GM19239 (cell line): ENCODE measurements at places on chromosomes 1 and 21.

DNA sequence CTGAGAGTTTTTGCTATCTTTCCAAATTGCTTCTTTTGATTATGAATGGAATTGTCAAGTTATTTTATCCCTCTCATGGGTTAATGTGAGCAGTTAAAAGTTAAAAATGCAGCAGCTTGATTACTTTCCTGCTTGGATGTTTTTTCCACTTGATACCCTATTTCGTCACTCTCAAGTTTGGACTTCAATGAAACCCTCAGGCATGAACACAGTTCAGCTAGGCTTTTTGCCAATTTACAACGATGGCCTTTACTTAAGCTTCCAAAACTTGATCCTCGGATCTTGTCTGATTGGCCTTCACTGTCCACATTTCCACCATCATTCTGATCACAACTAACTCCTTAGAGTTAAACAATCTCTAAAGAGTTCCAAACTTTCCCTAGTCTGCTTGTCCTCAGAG, 752.4 kb upstream of the PRMT6 start:
- DNase-seq = no peak

- DNase-seq = no peak
Observed at GRCh38 chr1:167617153-167618147, 12.6 kb upstream of the RCSD1 start.

DNA sequence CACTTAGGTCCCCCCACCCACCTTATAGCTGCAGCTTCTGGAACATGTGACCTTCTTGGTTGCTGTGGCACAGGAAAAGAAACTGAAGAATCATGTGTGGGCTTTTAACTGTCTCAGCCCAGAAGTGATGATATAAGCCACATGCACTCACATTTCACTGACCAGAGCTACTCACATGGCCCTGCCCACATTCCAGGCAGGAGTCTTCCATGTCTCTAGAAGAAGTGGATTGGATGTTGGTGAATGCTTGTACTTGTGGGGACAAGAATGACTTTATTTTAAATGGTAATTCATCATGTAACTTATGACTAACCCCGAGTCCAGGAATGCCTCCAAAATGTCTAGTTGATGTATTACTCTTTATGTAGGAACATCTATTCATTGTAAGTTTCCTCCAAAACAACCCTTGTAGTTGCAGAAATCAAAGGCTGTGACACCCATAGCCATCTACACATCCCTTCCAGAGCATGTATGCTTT, 15.8 kb upstream of the CAMK1G start:
- no peak for DNase-seq

DNA sequence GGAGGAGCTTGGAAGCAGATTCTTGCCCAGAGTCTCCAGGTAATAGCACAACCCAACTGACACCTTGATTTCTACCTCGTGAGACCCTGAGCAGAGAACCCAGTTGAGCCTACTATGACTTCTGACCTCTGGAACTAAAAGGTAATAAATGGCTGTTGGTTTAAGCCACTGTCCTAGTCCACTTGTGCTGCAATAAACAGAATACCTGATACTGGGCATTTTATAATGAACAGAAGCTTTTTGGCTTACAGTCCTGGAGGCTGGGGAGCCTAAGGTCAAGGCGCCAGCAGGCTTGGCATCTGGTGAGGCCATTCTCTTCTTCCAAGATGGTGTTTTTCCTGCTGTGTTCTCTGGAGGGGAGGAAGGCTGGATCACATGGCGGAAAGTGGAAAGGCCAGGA, 39.9 kb upstream of the TP53BP2 start:
- no peak for DNase-seq

GRCh38 chr1:153428073-153428638, 11.8 kb downstream of the S100A7A start:
- no peak for DNase-seq

GRCh38 chr1:27106561-27107323, 48.2 kb downstream of the SLC9A1 start:
- peak; percentile 33 for DNase-seq

DNA sequence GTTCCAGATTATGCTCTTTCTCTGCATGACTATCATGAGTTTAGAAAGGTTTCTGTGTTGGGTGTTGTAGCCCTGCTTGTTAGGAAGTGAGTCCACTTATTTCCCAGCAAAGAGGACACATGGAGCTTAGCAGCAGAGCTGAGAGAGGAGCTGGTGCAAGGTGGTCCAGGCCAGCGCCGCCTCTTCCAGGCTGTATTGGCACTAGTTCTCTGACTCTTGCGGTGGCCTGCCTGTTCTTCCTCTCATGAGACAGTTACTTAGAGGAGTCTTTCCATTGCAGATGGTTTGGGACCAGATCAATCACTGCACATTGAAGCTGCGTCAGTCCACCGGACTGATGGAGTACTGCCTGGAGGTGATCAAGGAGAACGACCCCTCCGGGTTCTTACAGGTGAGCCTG, 38.0 kb downstream of the TRIM67 start:
- no peak for DNase-seq

DNA sequence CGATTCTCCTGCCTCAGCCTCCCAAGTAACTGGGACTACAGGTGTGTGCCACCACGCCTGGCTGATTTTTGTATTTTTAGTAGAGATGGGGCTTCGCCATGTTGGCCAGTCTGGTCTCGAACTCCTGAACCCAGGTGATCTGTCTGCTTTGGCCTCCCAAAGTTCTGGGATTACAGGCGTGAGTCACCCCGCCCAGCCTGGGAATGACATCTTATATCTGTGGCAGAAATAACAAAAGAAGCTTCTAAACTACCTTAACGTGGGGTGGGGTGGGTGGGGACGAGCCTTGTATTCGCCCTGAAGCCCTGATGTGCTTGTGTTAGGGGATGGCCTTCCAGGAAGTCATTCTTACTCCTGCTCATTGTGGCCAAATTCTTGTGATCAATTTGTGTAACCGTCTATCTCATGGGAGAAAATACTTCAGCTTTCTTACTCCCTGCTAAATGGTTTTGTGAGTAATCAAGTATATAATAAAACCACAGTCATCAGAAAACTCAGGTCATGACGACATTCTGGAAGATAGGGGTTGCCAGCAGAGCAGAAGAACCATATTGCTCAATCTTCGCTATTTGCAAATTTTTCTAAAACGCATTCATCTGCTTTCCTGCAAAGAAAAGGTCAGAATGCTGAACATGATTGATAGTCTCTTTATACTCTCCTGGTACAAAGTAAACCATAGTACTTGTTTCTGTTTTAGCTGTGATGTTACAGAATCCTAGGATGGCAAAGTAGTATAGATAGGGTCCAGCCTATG, 63.2 kb downstream of the DIRAS3 start:
- DNase-seq = no peak

DNA sequence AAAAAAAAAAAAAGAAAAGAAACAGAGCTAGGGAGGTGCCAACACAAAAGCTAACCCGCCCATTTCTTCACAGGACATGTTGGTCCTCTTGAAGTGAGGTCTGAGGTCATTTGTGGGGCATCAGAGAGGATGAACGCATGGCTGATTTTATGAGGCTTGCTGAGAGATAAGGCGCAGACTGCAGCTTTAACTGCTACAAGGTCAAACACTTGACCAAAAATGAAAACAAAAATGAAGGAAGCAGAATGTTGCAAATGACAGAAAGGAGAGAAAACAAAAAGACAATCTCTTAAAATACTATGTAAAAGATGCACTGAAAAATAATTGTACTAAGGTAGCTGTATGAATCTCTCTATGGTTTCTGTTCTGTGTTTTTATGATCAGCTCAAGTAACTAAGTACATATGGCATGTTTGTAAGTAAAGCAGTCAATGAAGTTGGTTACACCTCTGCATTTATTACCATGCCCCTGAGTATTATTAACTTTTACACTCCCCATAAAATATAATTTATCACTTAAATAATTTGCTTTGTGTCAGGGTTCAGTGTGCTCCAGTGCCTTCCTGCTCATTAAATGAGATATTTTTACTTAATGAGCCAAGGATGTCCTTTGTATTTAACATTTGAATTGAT, 249.1 kb upstream of the NR5A2 start:
- no peak for DNase-seq

DNA sequence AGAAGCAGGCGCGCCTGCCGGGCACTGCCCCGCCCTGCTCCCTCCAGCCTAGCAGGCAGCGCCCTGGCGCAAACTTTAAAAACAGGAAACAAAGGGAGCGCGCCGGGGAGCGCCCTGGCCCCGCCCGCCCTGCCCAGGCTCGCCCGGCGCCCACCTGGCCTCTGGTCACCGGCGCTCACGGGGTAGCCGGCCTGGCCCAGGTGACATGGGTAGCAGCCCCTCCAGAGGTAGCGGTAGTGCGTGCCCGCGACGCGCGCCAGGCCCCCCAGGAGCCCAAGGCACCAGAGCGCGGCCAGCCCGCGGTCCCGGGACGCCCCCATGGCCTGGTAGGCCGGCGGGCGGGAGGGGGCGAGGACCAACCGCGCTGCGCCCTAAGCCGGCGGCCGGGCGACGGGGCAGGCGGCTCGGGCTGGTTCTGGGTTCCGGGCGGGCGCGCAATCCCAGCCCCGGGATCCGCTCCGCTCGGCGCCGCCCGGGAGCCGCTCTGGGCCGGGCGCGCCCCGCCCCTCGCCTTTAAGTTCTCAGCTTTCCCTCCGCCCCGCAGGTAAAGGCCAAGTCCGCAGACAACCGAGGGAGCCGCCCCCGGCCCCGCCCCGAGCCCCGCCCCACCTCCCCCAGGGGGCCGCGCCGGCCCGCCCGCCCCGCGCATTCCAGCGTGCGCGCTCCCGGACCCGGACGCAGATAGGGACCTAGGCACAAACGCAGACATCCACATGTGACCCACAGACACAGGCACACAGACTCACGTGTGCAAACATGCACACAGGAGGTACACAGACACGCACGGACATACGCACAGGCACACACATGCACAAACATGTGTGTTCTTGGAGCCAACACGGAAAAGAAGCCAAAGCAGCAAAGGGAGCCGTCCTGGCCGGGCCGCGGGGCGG, 76.7 kb downstream of the ARHGEF16 start:
- DNase-seq = no peak

DNA sequence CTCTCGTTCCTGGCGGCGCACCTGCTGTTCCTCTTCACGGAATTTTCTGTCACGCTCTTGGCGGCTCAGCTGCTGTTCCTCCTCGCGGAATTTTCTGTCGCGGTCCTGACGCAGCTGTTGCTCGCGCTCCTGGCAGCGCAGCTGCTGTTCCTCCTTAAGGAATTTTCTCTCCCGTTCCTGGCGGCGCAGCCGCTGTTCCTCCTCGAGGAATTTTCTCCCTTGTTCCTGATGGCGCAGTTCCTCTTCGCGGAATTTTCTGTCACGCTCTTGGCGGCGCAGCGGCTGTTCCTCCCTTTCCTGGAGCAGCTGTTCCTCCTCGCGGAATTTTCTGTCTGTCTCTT, 6.4 kb downstream of the TCHH start:
- no peak for DNase-seq

DNA sequence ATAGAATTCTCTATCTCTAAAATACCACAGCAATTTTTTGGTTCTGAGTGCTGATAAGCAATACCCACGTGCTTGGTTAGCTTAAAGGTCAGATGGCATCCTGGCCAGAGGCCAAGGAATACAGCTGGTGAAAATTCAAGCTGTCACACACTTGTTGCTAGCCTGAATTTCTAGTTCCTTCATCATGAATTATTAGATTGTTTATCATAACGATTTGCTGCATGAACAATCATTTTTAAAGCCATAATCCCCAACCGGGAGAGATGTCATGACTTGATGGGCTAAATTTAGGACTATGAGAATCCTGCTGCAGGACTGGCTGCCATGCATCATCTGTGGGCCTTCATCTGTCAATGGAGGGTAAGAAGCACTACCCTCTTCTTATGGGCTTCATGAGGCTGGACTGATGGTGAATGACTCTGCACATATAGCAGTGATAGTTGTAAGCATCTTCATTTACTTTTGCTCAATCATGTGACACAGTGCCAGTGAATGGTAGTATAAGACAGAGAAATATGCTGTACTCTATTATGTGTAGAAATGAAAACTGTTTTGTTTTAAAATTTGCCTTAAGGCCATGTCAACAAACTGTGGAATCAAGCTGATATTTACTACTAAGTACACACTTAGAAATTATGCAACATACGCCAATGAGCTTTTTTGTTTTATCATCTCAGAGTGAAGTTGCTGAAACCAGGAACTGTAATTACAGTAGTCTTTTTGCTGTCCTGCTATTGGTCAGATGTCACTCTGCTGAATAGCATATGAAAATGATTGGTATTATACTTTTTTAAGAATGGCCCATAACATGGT, 80.5 kb upstream of the RALGPS2 start:
- DNase-seq = no peak

- DNase-seq = peak; percentile 12
Observed at GRCh38 chr1:198556971-198557370, 16.5 kb upstream of the ATP6V1G3 start.

DNA sequence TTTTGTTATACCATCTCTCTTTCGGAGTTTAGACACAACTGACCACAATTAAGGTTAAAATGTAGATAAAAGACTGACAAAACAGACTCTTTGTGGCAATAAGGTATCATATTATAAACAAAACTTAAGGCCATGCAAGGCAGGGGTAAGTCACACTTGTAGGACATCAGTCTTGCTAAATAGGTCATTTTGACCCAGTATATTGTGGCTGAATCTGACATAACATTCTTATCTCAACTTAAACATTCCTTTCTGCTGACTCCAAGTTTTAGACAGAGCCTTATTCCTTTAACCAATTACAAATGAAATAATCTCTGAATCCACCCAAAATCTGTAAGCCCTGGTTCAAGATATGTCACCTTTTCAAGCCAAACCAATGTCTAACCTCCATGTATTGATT, 733.4 kb upstream of the B3GALT2 start:
- no peak for DNase-seq

- DNase-seq = no peak
Observed at GRCh38 chr1:158494796-158495195, 22.8 kb downstream of the OR10R2 start.

- no peak for DNase-seq
Observed at GRCh38 chr1:155890251-155890650, 20.9 kb downstream of the RIT1 start.

DNA sequence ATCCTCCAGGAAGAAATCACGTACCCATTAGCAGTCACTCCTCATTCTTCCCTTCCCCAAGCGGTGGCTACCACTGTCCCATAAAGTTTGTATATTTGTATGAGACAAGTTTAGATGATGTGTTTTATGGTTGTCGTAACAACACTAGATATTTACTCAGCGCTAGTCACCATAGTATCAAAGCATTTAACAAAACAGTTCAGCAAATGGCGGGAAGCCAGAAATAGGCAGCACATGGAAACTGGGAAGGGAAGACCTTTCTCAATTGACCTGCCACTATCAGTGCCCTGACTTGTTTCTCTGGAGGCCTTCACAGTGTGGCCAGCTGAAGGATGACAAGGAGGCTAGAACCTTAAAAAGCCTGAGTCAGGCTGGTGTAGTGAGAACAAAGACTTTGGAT, 31.1 kb downstream of the CNST start:
- no peak for DNase-seq

GRCh38 chr1:71193153-71193552, 112.3 kb upstream of the ZRANB2 start:
- no peak for DNase-seq

- DNase-seq = no peak
Observed at GRCh38 chr1:30166174-30166573, 557.2 kb downstream of the MATN1 start.
